ENCODE measurements at places on chromosomes 1 and 21.

DNA sequence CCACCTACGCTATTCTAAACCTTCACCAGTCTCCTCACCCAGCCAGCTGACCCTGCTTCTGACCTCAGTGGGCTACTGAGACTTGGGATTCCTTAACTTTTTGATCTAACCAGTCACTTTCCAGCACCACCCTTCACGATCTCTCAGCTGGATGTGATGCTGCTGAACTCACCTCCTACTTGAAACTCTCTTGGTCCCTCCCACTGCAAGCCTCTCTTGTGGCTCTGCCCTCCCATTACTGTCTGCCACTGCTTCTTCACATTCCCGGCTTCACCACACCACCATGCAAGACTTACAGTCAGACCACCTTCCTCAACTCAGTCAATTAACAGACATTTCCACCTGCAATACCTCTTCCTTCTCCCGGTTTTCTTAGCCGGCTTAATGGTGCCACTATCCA lies 6.3 kb downstream of the TAF5L start:
- no peak for DNase-seq

GRCh38 chr1:246447501-246447900 lies 59.6 kb downstream of the SMYD3 start:
- DNase-seq = no peak

DNA sequence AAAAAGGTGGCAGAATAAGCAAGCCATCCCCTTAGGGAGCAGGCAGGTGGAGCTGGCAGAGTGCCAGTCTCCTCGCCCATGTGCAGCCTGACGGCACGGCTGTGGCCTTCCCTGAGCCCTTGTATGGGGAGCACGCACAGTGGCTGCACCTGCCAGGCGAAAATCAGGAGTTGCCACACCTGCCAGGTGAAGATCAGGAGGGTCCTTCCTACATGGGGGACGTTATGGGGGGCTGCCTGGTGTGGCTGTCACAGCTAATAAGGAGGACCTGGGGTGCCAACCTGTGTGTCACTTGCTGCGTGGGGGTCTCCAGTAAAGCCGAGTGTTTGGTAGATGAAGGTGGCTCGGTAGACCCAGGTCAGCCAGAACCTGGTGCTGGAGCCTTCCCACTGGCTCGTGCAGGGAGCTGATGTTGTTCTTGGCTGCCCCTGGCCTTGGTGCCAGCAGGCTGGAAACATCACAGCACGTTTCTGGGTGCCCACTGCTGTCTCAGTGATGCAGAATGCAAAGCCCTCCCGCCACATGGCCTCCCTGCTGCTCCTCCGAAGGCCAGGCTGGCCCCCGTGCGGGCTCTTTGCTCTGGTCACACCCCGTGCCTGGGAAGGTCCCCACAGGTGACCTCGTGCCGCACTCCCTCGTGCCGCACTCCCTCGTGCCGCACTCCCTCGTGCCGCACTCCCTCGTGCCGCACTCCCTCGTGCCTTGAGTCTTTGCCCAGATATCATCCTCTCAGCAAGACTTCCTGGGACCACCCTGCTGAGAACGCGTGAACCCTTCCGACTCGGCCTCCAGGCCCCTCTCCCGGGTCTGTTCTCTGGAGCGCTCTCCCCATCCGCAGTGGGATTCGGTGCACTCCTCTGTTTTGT lies 55.4 kb downstream of the SLC37A1 start:
- no peak for DNase-seq

- DNase-seq = no peak
Observed at GRCh38 chr1:229509576-229509975, 1.4 kb upstream of the NUP133 start.

DNA sequence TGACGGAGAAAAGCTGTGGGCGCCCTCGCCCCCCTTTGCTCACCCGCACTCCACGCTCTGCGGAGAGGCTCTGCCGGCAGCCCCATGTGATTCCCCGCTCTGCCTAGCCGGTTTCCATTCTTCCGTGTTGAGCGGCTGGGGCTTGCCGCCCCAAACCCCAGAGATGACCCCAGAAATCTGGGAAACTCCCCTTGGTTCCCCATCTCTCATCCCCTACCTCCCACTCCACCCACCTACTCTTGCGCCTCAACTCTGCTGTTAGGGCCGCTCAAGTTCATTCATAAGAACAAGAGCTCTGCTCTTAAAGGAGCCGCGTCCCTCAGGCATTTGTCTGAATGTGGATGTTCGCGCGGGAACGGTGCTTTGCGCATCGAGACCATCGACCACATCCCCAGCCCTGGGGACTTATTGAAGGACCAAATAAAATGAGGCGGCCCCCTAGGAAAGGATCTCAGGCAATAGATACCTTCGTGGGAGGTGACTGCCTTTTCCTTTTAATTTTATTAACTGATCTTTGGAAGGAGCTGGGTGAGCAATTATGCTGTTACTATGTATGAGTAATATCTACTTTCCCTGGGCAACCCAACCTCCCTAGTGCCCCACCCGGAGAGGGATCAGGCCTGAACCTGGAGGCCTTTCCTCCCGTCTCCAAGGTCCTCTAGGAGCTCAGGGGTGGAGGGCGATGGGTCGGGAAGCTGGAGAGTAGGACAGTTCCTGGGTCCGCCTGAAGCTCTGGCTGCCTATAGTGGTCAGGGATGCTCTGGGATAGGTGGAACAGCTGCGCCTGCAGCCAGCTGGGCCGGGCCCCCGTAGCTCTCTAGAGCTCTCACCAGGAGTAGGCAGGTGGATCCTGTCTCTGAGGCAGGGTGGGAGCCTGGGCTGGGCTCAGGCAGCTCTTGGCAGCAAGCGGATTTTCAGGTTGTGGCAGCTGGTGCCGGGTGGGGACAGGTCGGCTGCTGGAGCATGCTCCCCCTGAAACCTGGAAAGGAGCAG lies 898 bp downstream of the MFSD2A start:
- DNase-seq = no peak

GRCh38 chr1:22773981-22774832 lies 63.6 kb downstream of the EPHB2 start:
- no peak for DNase-seq

DNA sequence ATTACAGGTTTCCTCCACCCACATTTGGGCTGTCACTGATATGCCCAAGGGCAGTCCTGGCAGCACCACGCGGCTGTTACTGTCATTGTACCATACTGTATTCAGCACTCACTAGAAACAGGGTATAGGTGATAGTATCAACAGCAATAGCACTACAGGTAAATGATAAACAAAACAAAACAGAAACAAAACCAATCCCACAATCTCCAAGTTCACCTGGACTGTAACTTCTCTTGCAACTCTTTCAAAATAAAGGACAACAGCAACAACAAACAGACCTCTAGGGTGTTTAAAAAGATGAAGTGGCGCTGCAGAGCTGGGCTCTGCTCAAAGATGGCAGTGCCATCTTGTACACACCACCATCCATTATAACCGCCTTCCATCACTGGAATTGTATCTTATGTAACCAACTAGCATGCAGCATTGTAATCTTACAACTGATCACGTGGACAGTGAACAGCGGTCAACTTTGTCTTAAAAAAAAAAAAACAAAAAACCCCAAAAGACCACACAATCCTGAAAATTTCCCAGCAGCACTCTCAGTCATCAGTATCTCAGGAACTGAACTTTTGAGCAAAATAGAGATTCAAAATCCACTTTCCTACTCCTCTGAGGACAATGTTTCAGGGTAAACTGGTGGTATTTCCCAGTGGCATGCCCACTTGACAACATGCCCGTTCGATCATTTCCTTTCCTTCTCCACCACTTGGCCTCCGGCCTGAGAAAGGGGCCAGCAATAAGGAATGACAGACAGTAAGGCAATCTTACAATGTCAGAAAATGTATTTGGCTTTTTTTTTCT lies 3.8 kb downstream of the IRF2BP2 start:
- no peak for DNase-seq

- no peak for DNase-seq
Observed at GRCh38 chr21:28221984-28222383, 770.7 kb downstream of the LTN1 start.

- no peak for DNase-seq
Observed at GRCh38 chr1:33966346-33967141, 102.7 kb downstream of the HMGB4 start.

- no peak for DNase-seq
Observed at GRCh38 chr1:11707621-11708276, 16.2 kb downstream of the DRAXIN start.

DNA sequence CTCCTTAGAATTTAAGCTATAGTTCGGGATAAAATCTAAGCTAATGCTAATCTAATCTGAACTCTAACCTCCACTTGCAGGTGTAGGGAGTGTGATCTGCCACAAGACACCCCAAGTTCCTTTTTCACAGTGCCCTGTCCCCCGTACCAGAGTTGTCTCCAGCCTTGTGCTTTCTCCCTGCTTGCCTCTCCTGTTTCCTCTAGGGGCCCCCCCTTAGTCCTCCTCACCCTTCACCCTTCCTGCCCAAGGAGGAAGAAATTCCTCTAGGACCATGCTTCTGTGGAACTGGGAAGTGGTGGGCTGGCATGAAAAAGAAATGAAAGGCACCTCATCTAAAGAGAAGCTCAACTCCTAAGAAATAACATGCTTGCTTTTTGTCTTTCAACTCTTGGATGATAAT lies 50.2 kb upstream of the BCL9 start:
- no peak for DNase-seq

GRCh38 chr1:55284856-55285255 lies 69.7 kb upstream of the USP24 start:
- no peak for DNase-seq

DNA sequence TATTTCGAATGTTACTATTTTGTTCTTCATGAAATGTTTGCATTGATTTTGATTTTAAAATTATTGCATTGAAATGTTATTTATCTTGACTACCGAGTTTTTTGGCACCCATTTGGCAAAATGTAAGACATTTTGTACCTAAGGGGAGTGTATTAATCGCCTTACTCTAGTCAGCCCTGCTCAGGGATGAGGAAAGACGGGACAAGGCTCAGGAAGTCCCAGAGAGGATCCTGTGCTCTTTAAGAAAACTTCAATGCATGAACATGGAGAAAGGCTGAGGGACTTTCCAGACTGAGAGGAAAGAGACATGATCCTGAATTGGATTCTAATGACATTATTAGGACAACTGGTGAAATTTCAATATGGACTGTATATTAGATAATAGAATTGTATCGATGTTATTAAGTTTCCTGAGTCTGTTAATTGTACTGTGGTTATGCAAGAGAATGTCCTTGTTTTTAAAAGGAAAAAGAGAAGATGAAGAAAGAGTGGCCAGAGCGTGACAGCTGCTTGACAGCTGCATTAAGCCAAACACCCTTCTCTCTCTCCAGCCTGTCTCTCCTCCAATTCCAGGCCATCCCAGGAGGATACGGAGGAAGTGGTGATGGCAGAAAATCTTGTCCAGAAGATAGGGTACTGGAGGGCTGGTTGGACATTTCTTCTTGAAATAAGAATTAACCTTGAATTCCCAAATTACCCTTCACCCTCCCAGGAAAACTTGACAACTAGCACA lies 66.0 kb downstream of the PLEKHA6 start:
- DNase-seq = no peak

GRCh38 chr1:40003156-40004093 lies 37.1 kb upstream of the CAP1 start:
- no peak for DNase-seq

DNA sequence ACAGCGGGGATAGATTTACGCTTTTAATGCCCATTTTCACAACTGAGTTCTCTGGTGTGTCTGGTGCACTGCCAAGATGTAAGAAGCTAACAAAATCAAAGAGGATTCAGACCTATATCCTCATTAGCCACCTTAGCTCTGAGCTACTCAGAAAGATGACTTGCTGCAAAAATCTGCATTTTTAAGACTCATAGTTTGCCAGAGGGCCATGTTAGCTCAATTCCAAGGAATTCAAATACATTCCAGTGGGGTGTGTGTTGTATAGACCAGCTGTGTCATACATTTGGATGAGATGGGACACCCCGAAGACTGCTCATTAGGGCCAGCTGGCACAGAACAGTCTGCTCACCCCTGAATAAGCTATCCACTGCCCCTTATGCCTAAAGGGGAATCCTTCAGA lies 8.9 kb downstream of the DENND2D start:
- DNase-seq = no peak

GRCh38 chr1:29282135-29282923 lies 46.0 kb downstream of the PTPRU start:
- no peak for DNase-seq

DNA sequence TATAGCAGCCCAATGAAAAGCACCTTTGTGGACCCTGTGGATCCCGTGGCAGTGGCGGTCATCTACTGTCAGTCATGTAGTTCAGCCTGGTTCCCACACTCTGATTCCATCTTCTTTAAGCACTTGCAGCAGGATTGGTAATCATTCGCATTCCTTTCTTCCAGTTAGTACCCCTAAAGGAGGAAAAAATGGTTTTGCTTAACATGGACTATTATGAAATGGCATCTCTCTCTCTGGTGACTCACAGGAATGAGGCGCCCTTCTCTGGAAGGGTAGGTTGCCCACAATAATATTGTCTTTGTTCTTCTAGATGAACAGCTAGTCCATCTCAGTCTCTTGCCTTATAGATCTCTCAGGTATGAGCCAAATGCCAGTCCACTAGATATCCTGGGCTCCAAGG lies 127.9 kb upstream of the MROH9 start:
- DNase-seq = peak; percentile 11

DNA sequence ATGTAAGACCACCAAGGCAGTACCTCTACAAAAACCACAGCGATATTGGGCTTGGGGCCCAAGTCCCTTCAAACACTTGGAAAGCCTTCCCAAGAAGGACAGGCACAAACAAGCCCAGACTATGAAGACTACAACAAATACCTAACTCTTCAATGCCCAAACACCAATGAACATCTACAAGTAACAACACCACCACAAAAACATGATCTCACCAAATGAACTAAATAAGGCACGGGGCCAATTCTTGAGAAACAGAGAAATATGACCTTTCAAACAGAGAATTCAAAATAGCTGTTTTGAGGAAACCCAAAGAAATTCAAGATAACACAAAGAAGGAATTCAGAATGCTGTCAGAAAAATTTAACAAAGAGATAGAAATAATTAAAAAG lies 86.8 kb downstream of the COL24A1 start:
- DNase-seq = no peak

- no peak for DNase-seq
Observed at GRCh38 chr1:19757641-19758040, 42.1 kb downstream of the TMCO4 start.

- DNase-seq = no peak
Observed at GRCh38 chr1:147892731-147893214, 9.8 kb upstream of the GJA8 start.

- no peak for DNase-seq
Observed at GRCh38 chr1:159291424-159291823, 10.7 kb upstream of the FCER1A start.

GRCh38 chr1:191582169-191582568 lies 576.1 kb upstream of the RGS18 start:
- no peak for DNase-seq

DNA sequence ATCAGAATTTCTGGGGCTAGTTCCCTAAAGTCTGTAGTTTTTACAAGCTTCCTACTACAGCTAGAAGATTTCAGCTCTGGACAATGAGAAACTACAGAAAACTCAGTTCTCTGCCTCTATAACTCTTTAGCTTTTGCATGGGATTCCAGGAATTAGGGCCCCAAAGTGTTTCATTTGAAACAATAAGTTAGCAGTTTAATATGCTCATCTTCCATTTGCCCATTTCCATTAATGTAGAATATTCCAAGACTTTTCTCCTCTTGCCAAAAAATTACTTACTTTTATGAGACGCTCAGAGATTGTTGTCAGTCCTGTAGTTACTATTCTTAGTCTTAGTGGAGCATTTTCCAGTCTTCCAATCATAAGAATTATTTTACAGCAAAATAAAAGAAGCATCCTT lies 719.9 kb downstream of the ADGRL2 start:
- no peak for DNase-seq
